ENCODE measurements at places on chromosomes 3 and 15.

DNA sequence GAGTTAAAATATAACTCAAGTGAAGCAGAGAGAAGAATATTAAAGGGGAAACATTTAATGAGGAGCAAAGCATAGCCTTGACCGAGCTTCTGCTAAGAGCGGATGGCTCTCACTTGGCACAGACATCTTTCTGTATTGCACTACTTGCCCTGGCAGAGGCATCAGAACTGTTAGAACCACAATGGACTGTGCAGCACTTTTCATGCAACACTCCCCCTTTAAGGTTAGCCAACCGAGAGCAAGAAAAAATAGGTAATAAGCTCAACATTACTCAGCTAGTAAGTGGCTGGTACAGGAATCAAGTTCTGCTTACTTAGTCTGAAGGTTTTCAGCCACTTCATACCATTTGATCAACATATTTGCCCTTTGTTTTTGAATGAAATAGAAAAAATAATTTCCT lies 33.7 kb downstream of the CRTC3 start:
- no peak for DNase-seq

DNA sequence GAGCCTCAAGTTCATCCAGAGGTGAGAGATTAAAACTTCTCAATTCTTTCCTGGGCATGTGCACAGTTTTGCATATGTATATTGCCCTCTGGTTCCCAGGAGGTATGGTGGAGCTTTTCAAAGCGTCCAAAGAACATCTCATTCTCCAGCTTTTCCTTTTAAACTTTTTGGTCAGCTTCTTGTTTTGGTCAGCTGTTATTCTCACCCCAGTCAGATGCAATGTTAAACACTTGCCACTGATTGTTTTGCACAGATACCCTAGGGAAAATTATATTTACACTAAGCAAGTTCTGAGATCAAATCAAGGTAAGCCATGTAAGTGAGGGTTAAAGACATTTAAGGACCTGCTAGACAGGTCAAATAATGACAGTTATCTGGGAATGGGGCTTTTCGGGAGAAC lies 261.3 kb downstream of the EDEM1 start:
- DNase-seq, result no peak

DNA sequence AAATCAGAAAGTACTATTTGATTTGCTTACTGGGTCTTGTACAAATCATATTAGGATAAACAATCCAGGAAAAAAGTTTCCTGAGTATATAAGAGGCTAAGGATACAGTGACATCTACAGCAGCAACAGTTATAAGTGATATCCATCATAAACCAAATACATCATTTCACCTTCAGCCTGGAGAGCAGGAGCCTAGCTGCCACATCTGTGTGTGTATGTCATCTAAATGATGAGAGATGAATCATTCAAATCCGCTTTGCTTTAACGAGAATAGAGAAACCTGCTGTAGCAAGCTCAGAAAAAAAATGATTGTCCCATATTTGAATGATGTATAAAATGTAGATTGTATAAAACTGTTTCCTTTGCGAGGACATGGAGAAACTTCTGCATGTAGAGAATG lies 841.4 kb downstream of the SI start:
- DNase-seq, result no peak

GRCh38 chr15:65213241-65213640 lies 2.0 kb upstream of the CILP start:
- DNase-seq, result no peak

- no peak for DNase-seq
Measured at GRCh38 chr15:97963779-97964178, 3.3 kb downstream of the ARRDC4 start.

- no peak for DNase-seq
Measured at GRCh38 chr15:53160092-53160704, 370.1 kb upstream of the ONECUT1 start.

DNA sequence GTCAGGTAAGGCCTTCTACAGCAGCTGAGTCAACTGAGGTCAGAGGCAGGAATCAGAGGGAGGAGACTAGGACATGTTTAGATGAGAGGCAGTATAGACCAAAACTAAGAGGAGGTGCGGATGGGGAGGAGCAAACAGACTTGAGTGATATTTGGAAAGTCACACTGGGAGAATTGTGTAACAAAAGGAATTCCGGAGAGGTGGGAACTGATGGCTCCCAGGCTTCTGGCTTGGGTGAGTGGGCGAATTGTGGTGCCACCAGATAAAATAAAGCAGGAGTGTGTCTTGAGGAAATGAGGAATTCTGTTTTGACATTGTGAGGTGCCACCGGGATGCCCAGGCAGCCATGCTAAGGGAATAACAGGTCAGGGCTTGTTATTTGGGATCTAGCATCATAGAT lies 3.3 kb upstream of the TM6SF1 start:
- no peak for DNase-seq

GRCh38 chr3:194326968-194327217 lies 24.2 kb downstream of the CPN2 start:
- DNase-seq, result no peak

- no peak for DNase-seq
Measured at GRCh38 chr3:107791450-107791849, 268.7 kb downstream of the BBX start.

DNA sequence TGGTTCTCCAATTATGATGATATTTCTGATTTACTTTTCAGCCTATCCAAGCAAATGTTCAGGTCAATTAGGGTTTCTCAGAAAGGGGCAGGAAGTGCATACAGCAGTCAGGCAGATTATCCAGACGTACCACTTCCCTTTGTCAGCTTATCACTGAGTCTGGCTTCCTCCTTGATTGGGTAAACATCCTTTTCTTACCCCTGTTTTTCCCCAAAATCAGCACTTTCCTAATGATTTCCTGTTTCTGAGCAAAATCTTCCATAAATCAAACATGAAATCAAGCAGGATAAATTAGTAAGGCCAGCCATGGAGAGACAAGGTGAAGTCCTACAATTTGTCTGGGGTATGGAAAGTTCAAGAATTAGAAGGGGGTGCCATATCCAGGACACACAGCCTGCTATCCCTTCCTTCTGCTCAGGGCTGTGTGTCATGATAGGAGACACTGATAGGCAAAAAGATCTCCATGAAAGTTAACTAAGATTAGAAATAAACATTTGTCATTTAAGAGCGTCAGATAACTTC lies 29.0 kb downstream of the ADIPOQ start:
- no peak for DNase-seq

All from activated T-cell treated with anti-CD3 and anti-CD28 coated beads for 24 hours (primary cell).